ENCODE measurements at places on chromosomes 16 and 17. TPM values are rescaled to one million over a fixed set of nuclear protein-coding genes. Genes with fewer than 3 reads are reported as not detected.

CDH8 gene
- total RNA-seq = 1.3 TPM

PHB1 gene
- 219 TPM for total RNA-seq

ACSM2B gene
- total RNA-seq = not detected

RASD1 gene
- total RNA-seq = 154 TPM

C17orf113 gene
- 0.70 TPM for total RNA-seq

ABCC3 gene
- 250 TPM for total RNA-seq

KRTAP9-1 gene
- not detected for total RNA-seq

CD7 gene
- not detected for total RNA-seq

ITGAX gene
- 0.05 TPM for total RNA-seq

MT1A gene
- total RNA-seq = 0.89 TPM

SERPINF2 gene
- total RNA-seq = 0.87 TPM

AURKB gene
- 1.0 TPM for total RNA-seq
